Right ventricle myocardium superior (tissue), 1 donor: ENCODE measurements at places on chromosomes 5 and 9. TPM values are rescaled to one million over a fixed set of nuclear protein-coding genes. Genes with fewer than 3 reads are reported as not detected.

- DNase-seq, result no peak
Measured at GRCh38 chr5:168948746-168949145, 352.2 kb downstream of the SLIT3 start.

DNA sequence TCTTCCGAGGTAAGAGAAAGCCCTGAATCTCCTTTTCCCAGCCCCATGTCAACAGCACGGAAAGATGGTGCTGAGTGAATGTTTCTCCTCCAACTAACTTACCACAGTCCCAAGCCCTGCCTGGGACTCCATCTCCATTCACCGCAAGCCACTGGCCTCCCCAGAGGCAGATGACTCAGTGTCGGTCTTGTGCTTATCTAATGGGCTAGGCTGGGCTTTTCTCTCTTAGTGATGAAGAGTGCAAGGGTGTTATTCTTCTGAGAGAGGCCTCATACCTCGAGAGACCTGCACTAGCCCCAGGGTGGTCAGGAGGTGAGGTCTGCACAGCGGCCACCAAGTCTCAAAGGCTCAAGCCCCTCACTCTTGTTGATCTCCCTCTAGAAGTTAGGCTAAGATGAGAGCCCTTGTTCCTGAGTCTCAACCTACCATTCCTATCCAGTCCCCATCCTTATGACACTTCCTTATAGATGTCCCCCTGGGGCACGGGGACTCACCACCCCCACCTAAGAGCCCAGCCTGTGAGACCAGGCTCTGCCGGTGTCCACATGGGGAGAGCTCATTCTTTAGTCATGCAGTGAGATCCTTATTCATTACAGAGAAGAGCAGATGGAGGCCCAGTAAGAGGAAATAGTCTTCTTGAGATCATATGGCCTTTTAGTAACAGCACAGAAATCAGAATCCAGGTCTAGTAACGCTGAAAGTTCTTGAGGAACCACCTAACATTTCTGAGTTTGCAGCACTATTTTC, 127.0 kb downstream of the SAXO1 start:
- DNase-seq, result no peak

The GLRA1 gene
- not detected for total RNA-seq

DNA sequence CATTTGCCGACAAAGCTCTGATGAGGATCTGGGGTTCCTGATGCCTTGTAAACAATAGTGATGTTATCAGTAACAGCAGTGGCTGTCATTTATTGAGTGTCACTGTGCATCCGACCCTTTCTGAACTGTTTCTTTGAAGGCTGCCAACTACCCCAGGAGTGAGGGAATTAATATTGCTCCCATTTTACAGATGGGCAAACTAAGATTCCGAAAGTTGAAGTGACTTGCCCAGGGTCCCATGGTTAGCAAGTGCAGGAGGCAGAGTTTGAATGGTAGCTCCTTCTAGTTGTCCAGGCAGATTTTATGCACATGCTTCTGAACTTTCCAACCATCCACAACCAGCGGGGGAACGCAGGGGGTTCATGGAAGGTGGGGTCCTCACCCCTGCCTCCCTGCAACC, 81.9 kb downstream of the COL27A1 start:
- DNase-seq, result no peak

DNA sequence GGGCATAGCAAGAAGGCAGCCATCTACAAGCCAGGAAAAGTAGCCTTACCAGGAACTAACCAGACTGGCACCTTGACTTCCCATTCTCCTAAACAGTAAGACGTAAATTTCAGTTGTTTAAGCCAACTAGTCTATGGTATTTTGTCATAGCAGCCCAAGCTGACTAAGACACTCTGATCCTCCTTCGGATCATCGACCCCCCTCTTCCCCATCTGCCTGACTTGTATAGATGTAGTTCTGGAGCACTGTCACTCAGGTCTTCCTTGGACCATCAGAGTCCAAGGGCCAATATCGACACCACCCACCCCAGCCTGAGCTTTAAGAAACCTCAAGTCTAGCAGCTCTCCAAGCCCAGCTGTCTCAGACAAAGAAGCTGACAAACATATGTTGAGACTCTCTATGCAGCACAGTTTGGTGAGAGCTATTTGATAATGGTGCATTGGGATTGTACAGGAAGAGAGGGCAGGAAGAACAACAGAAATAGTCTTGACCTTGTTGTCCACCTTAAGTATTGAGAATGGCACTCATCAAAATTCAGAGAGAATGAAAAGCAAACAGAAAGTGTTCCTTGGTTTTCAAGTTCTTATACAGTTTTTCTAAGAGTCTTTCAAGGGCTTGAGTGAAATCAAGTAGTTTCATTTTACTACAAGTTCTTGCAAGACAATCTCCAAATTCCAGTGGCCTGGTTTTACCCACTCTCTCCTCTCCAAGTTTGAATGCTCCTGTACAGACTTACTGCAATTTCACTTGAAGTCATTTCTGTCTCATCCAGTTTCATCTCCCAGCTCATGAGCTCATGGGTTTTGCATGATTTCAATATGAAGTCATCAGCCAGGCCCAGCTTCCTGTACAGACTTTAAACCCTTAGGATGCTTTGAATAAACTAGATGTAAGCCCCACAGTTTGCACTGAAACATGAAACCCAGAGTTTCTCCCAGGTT, 122.3 kb upstream of the RAI14 start:
- DNase-seq, result no peak

DNA sequence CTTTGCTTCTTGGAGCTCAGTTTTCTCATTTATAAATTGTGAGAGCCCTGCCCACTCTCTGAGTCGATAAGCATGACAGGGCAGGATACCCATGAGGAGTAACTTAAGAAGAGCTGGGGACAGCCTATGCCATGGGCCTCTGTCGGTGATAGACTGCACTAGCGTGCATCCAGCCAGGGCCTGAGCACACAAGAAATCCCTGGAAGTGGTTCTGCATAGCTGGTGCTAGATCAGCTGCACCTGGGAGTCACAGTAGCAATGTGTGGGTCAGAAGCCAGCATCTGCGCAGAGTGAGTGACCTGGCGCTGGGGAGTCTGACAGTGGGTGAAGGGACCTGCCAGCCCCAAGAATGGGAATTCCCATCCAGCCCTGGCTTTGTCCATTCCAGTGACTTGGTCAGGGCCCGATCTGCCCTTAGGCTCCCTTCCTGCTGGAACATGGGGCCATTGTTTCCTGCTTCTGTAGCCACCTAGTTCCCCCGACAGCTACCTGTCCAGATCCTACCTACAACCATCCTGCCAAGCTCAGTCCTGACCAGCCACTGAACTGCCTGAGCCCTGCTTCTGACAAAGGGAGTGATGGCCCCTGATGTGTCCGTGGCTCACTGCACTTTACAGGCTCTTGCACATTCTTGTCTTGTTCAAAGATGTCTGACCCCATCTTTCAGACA, 35.9 kb upstream of the NANS start:
- DNase-seq, result no peak

DNA sequence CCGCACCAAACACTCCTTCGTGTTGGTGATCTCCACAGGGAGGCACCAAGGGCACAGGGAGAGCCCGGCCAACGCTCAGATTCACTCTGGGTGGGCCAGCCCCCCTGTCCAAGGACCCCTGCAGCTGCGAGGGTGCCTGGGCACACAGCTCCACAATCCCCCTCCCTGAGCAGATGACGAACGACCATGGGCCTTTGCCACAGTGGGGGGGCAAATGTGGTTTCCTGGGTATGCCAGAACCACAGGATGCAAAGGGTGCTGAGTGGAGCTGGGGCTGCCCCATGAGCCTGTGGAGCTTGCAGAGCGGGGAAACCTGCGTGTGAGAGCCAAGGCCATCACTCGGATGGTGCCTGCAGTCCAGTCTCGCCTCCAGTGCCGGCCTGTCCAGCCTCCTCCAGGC, 31.0 kb downstream of the LPCAT1 start:
- DNase-seq, result no peak

DNA sequence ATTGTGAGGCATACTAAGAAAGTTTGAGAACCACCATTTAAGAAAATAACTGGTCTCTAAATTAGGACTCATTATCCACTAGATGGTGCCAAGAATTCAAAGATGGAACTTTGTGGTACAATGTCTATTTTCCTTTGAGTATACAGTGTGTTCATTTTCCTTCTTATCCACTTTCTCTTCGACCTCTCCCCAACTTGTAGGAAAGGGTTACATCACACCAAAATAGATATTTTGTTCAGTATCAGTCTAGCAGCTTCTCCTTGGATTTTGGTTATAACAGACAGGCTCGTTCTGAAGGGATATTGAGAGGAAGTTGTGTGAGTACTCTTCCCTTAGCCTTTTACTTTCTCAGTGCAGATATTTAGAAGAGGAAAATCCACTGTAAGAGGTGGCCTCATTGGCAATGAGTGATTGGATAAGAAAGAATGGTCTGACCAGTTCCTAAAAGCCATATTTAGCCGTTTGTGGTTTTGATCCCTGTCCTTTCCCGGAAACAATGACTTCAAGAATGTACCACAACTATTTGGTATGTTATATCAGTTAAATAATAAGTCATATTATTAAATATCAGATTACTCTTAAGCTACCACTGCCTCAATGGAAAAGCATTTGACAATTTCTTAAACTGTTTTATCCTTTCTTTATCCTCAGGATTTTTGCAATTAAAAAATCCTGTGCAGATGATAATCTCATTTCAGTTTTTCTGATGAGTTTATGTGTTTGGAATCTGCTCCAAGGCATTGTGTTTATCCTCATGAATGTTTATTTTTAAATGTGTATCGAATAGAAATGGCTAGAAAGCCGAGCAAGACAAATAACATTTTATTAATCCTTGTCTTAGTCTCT, 69.0 kb upstream of the GRAMD2B start:
- DNase-seq, result no peak

- no peak for DNase-seq
Measured at GRCh38 chr9:73595036-73595545, 443.4 kb downstream of the ANXA1 start.

DNA sequence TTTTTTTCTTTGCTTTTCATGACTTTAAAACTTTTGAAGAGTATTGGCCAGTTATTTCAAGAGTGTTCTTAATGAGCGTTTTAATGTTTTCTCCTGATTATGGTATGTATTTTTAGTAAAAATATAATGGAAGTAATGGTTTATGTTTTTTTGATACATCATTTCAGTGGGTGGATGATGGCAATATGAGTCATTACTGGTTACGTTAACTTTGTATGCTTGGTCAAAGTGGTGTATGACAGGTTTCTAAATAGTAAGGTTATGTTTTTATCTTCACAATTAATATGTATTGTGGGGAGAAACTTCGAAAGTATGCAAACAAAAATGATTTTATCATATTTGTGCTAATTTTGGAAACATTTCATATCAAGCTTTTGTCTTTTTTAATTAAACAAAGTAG, 176.7 kb upstream of the PRDM9 start:
- DNase-seq, result no peak

GRCh38 chr5:135729321-135729786, 105.1 kb upstream of the SLC25A48 start:
- DNase-seq, result no peak

- no peak for DNase-seq
Measured at GRCh38 chr9:3912817-3913216, 387.0 kb upstream of the RFX3 start.

DNA sequence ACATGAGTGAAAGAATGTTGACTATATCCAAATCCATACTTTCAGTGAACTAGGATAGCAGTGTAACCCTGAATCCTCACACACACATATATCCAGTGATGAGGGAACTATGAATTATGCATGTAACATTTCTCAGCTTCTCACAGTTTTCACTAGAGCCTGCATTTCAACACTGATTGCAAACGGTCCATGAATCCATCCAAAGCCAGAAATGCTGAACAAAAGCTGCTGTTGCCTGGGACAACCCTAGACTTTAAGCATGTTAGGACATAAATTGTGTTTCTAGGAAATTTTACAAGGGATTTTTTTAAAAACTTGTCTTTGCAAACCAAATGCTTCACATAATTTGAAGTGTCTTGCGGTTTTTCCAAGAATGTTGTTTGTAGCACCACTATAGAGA, 2010.0 kb upstream of the WWC1 start:
- DNase-seq, result no peak

DNA sequence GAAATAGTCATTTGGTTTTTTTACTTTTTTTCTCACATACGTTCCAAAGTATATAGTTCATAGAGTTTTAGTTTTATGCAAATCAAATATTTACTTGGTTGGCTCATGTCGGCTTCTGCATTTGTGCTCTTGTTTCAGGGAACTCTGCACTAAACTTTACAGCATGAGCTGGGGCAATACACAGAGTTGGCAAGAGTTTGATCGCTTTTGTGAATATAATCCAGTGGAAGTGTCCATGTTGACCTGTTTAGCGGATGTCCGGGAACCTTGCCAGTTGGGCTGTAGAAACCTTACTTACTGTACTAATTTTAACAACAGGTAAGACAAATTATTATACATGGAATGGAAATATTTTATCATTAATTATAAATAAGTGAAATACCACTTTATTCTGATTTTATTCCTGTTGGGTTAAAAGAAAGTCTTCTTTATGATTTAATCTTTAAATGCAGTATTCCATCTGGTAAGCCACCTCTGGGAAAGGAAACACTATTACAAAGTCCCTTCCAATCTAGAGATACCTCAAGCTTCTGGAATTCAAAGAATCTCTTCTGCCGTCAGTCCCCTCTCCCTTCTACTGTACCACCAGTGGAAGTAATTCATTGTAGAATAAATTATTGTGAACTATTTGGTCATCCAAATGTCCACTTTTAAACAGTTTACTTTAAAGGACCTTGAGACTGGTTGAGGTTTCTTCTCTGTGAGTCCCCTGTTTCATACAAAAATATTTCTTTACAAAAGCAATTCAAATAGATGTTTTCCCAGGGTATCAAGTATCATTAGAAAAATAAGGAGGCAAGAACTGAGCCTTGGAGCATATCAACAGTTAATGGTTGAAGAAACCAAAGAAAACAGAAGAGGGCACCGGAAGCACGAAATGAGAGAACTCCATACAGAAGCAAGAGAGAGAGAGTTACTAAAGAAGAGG, 45.2 kb upstream of the GLIPR2 start:
- DNase-seq, result no peak

GRCh38 chr5:69270840-69271239, 36.2 kb downstream of the CDK7 start:
- DNase-seq, result no peak

- no peak for DNase-seq
Measured at GRCh38 chr9:109320331-109320741, 523 bp downstream of the EPB41L4B start.

DNA sequence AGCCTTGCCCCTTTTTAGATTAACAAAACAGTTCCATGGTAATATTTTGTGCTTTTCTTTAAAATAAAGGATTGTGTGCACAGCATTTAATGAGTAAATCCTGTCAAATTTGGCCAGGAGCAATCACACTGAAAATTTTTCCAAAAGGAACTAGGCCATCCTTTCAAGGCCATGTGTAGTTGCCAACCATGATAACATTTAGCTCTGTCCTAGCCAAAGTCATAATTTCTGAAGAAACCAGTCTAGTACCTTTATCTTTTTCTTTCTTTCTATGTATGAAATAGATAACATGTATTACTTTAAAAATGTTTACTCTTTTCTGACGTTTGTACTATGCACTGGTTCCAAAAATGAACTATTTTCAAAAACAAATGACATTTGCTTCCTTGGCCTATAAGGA, 143.7 kb downstream of the PBX3 start:
- DNase-seq, result no peak

The RFESD gene
- 5.1 TPM for total RNA-seq

The RIOK2 gene
- 21.0 TPM for total RNA-seq

DNA sequence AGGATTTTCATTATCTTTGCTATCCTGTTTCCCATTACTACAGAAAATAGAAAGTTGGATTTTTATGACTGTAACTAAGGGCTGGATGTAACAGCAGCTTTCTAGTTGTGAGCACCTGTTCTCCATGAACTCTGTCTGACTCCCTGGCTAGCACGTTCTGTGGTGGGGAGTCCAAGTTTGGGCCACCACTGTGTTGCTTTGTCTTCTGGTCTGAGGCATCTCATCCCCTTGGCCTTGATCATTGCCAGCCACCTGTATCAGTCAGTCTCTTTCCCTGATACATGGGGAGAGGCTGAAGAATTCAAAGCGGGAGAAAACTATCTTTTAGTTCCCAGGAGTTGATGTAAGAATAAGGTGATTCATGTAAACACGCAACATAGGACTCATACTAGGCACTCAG, 33.4 kb downstream of the WDR70 start:
- DNase-seq, result no peak
